Stimulated activated naive CD8-positive, alpha-beta T cell treated with anti-CD3 and anti-CD28 coated beads, Interleukin-15, amount 100 ng/mL, for 72 hours (primary cell): ENCODE measurements at places on chromosomes 7 and 10.
A peak's percentile ranks its signal among the peaks of the same experiment; 100 is the strongest.

DNA sequence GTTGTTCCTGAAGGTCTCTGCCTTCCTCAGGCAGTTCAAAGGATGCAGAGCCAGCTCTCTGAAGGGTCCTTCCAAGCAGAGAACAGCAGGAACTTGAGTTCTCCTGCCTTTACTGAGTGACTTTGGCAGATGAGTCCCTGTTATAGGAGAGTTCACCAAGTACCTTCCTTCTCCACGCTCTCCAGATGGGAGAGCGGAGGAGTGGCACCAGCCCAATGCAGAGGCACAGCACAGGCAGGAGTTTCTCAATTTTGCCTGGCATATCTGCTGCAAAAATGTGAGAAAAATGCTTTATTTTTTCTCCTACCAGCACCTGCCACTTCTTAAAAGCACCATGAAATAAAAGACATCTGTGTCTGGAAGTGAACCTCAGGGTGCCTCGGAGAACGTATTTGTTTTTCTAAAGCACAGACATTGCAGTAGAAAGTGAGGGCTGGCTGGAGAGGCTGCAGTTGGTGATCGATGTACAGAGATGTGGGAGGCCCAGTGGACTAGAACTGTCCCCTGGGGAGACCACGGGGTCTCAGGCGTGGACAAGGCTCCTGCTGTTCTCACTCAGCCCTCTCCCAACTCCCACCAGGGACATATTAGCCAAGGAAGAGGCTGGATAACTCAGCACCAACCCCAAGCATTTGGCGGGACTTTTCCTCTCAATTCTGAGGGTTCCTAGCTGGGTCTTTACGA lies 174.5 kb downstream of the WDR37 start:
- DNase-seq = no peak

DNA sequence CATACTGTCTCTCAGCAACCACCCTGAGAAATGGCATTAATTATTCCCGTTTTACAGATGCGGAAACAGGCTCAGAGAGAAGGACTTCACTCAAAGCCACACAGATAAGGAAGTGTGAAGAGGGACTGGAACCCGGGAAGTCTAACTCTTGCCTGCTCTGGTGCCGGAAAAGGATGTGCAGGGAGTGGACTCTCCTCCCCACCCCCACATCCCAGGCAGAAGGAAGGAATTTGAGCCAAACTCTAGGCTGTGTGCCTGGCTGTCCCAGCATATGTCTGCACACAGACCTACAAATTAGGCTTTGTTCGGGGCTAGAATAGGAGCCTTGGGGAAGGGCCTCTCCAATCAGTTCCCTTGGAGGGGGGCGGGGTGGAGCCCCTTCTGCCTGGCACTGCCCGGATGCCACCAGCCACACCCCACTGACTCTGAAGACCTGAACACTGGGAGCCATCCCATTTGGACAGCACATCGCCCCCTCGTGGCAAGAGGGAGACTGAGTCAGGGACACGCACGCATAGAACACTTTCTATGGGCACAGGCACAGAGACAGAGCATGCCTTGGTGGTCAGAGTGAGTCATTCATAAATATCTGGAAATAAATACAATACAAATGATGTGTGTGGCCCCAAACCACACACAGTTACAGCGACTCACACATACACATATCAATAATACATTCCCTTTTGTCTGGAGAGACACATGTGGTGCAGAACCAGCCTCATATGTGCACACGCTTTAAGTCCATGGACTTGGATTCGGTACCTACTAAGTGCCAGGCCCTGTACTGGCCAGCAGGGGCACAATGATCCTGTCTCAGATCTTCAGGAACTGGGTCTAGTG lies 13.1 kb downstream of the LZTS2 start:
- DNase-seq = peak; percentile 87

DNA sequence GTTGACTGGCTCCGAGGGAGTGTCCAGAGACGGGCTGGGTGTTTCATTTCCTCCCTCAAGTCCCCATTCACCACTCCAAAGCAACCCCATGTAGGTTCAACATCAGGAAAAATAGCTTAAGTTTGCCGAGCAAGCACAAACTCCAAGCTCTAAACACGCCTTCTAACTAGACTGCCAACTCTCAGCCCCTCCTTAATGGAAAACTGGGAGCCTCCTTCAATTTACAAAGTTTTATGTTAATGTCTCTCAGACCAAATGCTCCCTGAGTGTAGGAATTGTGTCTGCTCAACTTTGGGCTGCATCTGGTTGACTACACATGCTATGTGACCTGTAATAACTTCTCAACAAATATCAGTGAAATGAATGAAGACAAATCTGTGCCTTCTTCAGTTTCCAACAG lies 87.5 kb downstream of the FAM204A start:
- DNase-seq = no peak

DNA sequence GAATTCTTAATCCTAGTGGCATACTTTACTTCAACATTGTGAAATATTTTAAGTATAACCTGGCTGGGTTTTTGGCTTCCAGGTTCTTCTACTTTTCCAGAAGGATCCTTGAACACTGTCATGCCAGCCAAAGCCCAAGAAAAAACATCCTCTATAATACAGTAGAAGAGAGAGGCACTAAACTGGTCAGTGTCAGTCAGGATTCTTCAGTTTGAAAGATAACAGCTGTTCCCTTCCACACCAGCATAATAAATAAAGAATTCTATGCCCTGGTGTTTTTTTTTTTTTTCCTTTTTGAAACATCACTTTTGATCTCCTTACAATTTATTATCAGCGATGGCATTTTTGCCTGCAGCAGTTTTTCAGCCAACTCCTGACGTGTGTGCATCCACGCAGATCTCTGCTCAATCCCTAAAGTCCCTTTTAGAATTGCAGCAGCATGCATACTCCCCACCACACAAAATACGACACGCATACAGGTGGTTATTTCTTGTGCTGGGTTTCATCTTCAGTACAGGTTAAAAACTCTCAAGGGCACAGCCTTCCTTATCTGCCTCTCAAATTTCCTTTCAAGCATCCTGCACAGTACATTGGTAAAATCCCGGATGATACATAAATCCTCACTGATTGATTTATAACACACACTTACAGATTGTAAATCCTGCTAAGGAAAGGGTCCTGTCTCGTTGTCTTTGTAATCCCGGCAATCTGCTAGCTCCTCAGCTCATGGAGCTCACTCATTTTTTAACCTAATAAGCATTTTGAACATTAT lies 100.2 kb downstream of the TPK1 start:
- DNase-seq = no peak

- no peak for DNase-seq
Observed at GRCh38 chr7:141477865-141478264, 73.3 kb upstream of the AGK start.

- DNase-seq = no peak
Observed at GRCh38 chr10:61642676-61643075, 20.1 kb upstream of the CABCOCO1 start.

DNA sequence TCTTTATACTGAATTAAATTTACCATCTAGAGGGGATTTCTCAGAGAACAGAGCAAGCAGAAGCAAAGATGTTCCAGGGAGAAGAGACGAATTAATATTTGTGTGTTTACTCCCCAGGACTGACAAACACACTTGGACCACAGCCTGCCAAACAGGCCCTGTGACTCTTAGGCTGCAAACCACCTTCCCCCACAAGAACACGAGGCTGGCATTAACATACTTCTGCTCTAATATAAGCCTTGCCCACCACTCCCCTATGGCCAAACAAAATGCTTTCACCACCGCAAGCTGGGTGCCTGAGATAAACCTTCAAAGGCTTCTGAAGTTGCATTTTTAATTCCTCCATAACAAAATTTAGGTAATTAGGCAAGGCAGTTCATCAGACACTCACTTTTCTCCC lies 88.4 kb downstream of the FGFR2 start:
- DNase-seq = no peak

DNA sequence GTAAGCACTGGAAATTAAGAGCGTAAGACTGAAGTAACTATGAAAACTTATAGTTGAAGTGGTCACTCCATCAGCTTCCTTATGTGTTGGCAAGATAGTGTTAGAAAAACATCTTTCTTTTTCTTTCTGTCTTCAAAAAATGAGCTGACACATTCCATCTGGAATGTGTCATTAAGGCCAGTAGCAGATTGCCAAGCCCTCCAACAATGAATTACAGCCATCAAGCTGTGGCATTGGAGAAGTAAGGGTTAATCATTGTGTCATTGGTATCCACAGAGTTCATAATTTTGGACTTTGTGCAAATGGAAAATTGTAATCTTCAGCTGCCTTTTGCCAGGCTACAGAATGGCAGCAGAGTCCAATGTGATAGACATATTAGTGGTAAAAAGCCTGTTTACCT lies 926.3 kb downstream of the NRG3 start:
- DNase-seq = no peak

GRCh38 chr7:51217804-51218203 lies 98.8 kb downstream of the COBL start:
- DNase-seq = no peak

GRCh38 chr7:51034521-51035264 lies 252.0 kb upstream of the GRB10 start:
- DNase-seq = no peak

DNA sequence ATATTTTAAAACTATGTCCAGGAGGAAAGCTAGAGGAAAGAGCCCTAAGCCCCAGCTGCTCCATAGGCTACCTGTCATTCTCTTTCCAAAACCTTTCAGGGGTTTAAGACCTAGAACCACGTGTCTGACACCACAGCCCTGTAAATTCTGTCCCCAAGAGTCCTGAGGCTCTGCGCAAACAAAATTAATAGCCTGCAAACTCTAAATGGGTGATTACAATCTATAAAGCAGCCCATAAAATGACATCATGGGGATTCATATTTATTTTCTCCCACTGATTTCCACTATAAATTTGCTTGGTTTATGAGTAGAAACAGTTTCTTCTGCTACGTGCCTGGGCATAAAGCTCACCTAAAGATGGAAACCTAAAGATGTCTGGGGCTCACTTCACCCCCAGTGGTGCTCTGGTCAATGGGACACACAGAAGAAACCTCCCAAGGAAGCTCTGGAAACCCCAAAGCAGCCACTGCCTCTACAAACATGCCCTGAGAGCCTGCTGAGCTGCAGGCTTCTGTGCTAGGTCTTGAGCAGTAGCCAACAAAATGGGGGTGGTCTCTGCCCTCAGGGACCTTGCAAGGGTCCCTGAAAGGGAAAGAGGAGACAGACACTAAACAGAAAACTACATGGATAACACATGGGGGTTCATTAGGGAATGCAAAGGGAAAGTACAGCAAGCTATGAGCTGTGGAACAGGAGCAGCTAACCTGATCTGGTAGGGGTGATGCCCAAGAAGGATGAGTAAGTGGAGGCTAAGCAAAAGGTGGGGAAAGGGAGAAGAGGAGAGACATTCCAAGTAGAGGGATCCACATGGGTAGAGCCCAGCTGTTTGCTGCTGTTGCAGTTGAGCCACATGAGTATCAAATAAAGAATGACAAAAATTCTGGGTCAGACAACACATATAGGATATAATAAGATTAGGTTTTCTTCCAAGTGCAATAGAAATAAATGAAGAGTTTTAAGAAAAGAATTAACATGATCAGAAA lies 331.7 kb downstream of the KCNMA1 start:
- no peak for DNase-seq

- no peak for DNase-seq
Observed at GRCh38 chr10:987620-987869, 689 bp upstream of the GTPBP4 start.

- no peak for DNase-seq
Observed at GRCh38 chr10:114899982-114900381, 38.0 kb upstream of the TRUB1 start.

DNA sequence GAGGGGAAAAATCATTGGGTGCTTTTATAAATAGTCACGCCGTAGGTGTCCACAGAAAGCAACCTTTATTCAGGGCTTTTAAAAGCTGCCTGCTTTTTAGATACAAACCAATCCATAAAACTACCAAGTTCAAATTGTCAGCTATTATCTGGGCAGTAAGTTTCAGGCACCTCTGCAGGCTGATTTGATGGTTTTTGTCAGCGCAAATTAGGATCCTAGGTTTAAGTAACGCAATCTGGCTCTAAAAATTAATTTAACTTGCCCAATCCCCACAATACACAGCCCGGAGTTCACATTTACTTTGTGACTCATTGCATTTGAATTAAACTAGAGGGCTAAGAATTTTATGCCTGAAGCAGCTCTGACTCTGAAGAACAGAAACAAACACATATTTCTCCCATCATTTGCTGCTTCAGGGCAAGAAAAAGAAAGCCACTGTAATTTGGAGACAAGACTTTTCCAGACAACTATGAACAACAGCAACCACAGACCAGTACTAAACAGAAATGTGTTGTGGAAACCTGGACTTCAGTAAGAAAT lies 43.3 kb downstream of the NRP1 start:
- no peak for DNase-seq

DNA sequence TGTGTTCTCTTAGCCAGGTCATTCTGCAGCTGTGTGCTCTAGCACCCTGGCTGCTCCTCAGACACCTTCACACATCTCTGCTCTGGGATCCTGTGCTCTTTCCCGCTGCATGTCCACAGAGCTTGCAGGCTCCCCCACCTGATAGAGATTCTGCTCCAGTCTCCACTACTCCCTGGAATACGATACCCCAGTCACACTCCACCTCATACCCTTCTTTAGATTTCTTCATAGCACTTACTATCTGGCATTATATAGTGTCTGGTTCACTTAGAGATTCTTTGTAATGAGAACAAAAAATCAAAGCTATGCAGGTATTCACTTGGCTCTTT lies 88.0 kb downstream of the CELF2 start:
- DNase-seq = no peak

DNA sequence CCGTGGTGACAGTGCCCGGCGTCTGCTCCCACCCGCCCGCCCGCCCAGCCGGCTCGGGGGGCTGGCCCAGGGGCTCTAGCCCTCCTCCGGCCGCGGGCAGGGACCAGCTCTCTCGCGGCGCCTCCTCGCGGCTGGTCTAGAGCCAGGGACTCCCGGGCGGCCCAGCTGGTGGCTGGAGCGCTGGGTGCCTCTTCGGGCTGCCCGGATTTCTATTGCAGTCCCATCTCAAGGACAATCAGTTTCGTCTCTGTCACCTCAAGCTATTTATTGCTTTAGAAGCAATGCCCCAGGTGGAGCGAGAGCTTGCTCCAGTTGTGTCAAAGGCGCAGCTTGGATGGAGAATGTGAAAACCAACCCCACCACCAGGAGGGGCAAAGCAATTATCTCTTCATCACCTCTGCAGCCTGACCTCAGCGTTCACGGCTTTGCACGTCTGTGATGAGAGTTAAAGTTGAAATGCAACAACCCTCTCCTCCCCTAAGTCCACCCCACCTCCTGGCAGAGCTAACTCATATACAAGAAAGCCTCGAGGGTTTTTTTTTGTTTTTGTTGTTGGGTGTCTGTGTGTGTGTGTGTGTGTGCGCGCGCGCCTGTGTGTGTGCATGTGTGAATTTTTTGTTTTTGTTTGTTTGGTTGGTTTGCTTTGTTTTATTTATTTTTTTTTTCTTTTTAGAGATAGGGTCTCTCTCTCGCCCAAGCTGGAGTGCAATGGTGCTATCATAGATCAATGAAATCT lies at the start of gene ITGA8:
ITGA8 (minus strand) TSS at position 24 of the 736 bp plus-strand sequence. CDS start 151 bp downstream, outside the sequence.
- DNase-seq = no peak

GRCh38 chr10:102652170-102652916 lies 8.1 kb downstream of the TRIM8 start:
- no peak for DNase-seq
